ENCODE measurements at places on chromosomes 1 and 21.

DNA sequence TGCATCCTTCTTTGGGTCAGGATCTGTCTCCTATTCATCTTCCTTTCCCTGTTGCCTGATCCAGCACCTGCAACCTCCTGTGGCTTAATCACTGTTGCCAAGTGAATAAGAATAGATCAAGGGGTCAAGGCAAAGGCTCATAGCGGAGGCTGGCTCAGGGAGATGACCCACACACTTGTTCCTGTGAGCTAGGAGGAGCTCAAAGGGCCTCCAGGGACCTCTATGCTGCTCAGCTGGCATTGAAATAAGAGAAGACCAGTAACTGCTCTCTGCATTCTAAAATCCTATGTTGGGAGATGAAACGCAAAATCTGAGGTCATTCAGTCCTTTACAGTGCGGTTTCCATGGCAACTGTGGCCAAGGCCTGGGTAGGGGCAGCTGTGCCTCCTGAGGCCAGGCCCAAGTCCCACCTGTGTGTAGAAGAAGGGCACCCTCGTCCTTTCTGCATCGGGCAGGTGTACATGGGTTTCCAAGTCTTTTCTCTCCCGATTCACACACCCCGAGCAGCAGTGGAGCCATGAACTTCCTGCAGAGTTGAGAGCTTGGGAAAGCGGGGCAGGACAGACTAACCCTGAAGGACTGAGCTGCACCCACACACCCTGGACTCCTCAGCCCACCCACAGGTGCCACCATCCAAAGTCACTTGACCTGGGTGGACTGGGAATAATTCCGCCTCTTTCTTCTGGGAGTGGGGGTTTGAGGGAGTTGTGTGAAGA lies 27.8 kb upstream of the STUM start:
- H3K27me3 ChIP-seq = no peaks in the 10 kb centered on the region
- H3K27ac ChIP-seq = no peak overlapping the region
- no peaks in the 10 kb centered on the region for H3K4me1 ChIP-seq

DNA sequence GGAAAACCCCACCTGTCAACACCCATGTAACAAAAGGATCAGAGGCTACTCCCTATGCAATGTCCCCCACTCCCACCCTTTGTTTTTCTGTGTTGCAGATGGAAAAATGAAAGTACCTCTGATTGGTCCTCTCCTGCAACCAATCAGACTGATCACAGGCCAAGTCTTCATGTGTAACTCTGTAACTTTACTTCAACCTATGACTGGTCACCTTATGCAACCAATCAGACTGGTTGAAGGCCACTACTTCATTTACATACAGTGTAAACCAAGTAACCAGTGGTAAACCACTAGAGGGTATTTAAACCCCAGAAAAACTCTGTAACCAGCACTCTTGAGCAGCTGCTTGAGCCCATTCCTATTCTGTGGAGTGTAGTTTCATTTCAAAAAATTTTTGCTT lies 266.3 kb upstream of the OLFM3 start:
- no peaks in the 10 kb centered on the region for H3K4me1 ChIP-seq
- H3K27me3 ChIP-seq = no peaks in the 10 kb centered on the region
- H3K36me3 ChIP-seq = no peaks in the 10 kb centered on the region
- no peak overlapping the region for H3K27ac ChIP-seq
- no peak for DNase-seq

DNA sequence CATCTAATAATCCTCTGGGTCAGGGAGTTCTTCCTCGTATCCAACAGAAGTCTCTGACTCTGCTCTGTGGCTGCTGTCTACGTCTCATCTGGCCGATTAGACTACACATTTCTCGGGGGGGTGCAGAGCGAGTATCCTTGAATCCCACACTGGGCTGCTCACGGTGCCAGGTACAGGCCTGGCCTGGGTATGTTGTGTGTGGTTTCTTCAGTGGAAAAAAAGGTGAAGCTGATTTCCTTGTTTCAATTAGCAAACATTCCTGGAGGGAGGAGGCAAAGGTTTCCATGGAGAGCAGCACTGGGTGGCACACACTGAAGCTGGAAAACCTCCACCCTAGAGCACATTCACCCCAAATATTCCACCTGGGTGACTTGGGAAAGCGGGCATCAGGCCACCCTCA lies 2.0 kb upstream of the RAB7B start:
- no peak overlapping the region for H3K4me3 ChIP-seq
- H3K27me3 ChIP-seq = no peaks in the 10 kb centered on the region
- H3K27ac ChIP-seq = peak overlapping the region; percentile 79
- DNase-seq = no peak
- no peaks in the 10 kb centered on the region for H3K36me3 ChIP-seq

DNA sequence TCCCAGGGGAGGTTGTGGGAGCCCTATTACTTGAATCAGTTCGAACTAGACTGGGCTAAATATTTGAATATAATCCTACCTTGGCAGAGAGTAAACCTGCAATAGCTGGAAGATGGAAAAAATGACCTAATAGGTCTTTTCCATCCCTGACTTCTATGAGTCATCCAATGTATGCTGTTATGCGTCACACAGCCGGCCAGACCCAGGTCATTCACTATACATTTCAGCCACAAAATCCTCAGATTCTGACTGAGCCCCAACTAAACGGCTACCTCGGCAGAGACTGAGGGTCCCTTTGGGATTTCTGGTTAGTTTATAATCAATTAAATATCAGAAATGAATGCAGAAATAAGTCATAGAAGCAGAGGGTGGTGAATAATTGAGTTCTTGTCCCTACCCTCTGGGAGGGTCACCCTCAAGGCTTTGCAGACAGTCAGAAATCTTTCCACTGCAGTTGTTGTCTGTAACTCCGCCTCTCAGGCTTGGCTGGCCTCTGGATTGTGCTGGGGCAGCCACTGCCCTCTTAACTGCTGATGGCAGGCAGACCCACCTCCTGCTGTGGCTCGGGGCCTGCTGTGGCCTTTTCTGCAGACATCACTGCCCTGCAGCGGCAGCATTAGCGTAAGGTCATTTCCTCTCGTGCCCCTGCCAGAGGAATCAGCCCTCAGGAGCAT lies 240.5 kb downstream of the TGFB2 start:
- no peaks in the 10 kb centered on the region for H3K36me3 ChIP-seq
- no peak overlapping the region for H3K4me3 ChIP-seq
- H3K27me3 ChIP-seq = no peaks in the 10 kb centered on the region

- no peaks in the 10 kb centered on the region for H3K4me1 ChIP-seq
- no peak overlapping the region for H3K27ac ChIP-seq
- DNase-seq = no peak
- no peaks in the 10 kb centered on the region for H3K27me3 ChIP-seq
- no peaks in the 10 kb centered on the region for H3K36me3 ChIP-seq
Observed at GRCh38 chr1:86207323-86207722, 50.8 kb upstream of the COL24A1 start.

- H3K4me3 ChIP-seq = no peak overlapping the region
- no peak for DNase-seq
- H3K4me1 ChIP-seq = no peaks in the 10 kb centered on the region
- peaks cover 4% of the 10 kb centered on the region for H3K36me3 ChIP-seq
Observed at GRCh38 chr1:180489976-180490375, 12.4 kb downstream of the ACBD6 start.

DNA sequence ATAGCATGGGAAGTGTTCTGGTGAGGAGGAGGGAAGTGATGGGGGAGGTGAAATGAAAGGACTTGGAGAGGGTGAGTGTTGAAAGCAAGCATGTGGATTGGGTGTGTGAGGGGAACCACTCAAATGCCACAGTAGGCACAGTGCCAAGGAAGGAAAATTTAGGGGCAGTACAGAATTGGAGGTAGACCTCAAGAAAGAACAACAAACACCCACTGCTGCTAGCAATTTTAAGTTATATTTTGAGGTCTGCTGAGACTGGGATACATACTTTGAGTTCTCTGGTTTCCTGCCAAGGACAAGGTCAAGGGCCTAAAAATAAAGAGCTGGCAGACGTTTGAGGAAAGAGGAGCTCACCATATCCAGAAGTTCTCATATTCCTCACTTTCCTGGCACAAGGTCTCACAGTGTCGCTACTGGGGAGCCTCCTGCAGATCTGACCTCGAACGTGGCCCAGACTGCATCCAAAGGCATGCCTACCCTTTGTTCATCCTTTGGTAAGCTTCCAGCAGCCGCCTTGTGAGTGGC lies 104.0 kb downstream of the BRINP2 start:
- H3K4me1 ChIP-seq = peaks cover 8% of the 10 kb centered on the region
- H3K27me3 ChIP-seq = no peaks in the 10 kb centered on the region
- H3K36me3 ChIP-seq = no peaks in the 10 kb centered on the region
- H3K27ac ChIP-seq = no peak overlapping the region

DNA sequence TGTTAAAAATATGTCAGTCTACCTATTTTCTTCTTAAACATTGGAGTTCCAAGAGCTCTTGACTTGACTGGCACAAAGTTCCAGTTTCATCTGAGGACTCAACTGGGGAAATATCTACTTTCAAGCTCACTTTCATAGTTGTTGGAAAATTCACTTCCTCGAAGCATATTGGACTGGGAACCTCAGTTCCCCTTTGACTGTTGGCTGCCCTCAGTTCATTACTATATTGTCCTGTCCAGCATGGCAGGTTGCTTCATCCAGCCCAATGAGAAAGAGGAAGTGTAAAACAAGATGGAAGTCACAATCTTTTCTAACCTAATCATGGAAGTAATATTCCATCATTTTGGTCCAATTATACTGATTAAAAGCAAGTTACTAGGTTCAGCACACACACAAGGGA lies 54.3 kb downstream of the ZNF697 start:
- H3K36me3 ChIP-seq = no peaks in the 10 kb centered on the region
- no peak overlapping the region for H3K27ac ChIP-seq
- no peak overlapping the region for H3K4me3 ChIP-seq
- H3K27me3 ChIP-seq = no peaks in the 10 kb centered on the region
- no peaks in the 10 kb centered on the region for H3K4me1 ChIP-seq

- no peaks in the 10 kb centered on the region for H3K4me1 ChIP-seq
- H3K4me3 ChIP-seq = no peak overlapping the region
- no peaks in the 10 kb centered on the region for H3K27me3 ChIP-seq
- no peak overlapping the region for H3K27ac ChIP-seq
- no peak for DNase-seq
- no peaks in the 10 kb centered on the region for H3K36me3 ChIP-seq
Observed at GRCh38 chr1:206419783-206420182, 50.5 kb upstream of the IKBKE start.

DNA sequence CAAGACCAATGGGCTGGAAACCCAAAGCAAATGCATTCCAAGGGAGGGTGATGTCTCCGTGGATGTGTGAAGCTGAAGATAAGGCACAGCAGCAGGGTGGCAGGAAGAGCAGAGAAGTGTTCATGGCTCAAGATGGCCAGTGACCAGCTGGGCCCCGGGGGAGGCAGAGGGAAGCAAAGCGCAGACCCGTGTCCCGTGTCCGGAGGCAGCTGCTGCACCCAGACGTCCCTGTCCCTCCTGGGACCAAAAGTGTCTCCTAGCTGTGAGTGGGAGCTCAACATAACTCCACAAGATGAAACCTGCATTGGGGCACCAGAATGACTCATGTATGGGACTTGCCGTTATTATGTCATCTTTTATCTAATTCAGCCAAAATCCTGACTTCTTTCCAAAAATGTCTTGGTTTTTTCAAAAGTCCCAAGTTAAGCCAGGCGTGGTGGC lies 118.2 kb downstream of the RIPK4 start:
- H3K27me3 ChIP-seq = no peaks in the 10 kb centered on the region
- H3K4me3 ChIP-seq = no peak overlapping the region
- H3K27ac ChIP-seq = peak overlapping the region; percentile 67
- no peak for DNase-seq
- no peaks in the 10 kb centered on the region for H3K36me3 ChIP-seq
- peaks cover 45% of the 10 kb centered on the region for H3K4me1 ChIP-seq

DNA sequence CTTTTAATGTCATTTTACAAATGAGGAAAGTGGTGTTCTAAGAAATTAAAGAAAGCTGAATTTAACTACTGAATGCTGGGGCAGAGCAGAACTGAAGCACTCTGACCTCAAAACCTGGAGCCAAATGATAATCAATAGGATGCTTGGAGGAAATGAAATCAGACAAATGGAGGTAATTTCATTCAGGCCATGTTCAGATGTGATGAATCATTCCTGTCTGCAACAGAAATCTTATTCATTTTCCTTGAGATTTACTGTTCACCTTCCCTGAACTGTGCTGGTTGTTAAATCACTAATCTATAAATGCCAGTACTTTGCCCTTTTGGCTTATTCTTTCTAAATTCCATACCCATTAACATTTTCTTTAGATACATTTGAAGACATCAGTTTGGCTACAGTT lies 85.6 kb upstream of the SNX7 start:
- H3K27me3 ChIP-seq = no peaks in the 10 kb centered on the region
- no peaks in the 10 kb centered on the region for H3K4me1 ChIP-seq
- H3K4me3 ChIP-seq = no peak overlapping the region
- no peak overlapping the region for H3K27ac ChIP-seq

DNA sequence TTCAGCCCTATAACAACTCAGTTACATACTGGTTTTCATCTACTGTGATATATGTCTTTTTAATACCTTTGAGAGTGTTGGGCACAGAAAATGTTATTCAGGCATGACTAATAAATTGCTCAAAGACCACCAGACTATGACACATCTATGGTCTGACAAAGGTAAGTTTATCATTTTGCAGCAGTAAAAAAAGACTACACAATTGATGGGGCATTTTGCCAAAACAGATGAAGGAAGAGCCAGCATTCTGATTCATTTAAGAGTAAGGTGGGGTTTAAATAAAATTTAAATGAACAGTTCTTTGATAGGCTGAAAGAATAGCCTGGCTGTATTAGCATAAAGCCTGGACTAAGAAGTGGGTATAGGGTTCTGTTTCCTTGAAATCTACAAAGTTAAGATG lies 8.8 kb upstream of the RNPC3 start:
- no peak for DNase-seq
- H3K4me1 ChIP-seq = no peaks in the 10 kb centered on the region
- H3K27me3 ChIP-seq = no peaks in the 10 kb centered on the region
- no peak overlapping the region for H3K27ac ChIP-seq
- no peaks in the 10 kb centered on the region for H3K36me3 ChIP-seq
- no peak overlapping the region for H3K4me3 ChIP-seq

GRCh38 chr1:158692356-158692755 lies 5.8 kb upstream of the SPTA1 start:
- no peak overlapping the region for H3K27ac ChIP-seq
- no peak overlapping the region for H3K4me3 ChIP-seq
- no peaks in the 10 kb centered on the region for H3K36me3 ChIP-seq
- H3K27me3 ChIP-seq = no peaks in the 10 kb centered on the region
- H3K4me1 ChIP-seq = no peaks in the 10 kb centered on the region

- DNase-seq = no peak
- H3K27me3 ChIP-seq = no peaks in the 10 kb centered on the region
- H3K36me3 ChIP-seq = no peaks in the 10 kb centered on the region
- H3K27ac ChIP-seq = no peak overlapping the region
Observed at GRCh38 chr1:5938101-5938646, 54.1 kb downstream of the NPHP4 start.

DNA sequence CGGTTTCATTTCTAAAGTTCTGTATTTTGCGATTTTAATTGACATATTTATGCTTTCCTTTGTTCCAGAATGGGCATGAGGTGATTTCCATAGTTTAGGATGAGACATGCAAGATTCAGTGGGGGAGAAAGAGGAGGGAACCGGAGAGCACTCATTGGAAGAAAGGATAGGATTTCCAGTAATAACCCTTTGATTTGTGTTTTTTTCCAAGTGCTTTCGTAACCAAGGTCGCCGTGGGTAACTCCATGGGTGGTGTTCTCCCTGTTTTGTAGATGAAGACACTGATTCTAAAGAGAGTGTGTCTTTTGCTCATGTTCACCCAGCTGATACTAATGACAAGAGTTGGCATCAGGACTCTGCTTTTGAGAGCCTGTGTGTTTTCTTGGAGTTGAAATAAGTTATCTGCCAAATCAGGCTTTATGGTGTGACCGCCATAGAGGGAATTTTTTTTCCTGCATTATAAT lies 170.1 kb downstream of the DHRS3 start:
- H3K4me3 ChIP-seq = no peak overlapping the region
- no peaks in the 10 kb centered on the region for H3K36me3 ChIP-seq
- H3K27me3 ChIP-seq = no peaks in the 10 kb centered on the region
- peaks cover 67% of the 10 kb centered on the region for H3K4me1 ChIP-seq

- no peak overlapping the region for H3K4me3 ChIP-seq
- no peak for DNase-seq
- no peaks in the 10 kb centered on the region for H3K27me3 ChIP-seq
- peaks cover 36% of the 10 kb centered on the region for H3K4me1 ChIP-seq
- H3K27ac ChIP-seq = peak overlapping the region; percentile 51
- H3K36me3 ChIP-seq = peaks cover 3% of the 10 kb centered on the region
Observed at GRCh38 chr1:184826001-184826400, 71.3 kb upstream of the EDEM3 start.
